ENCODE measurements at places on chromosomes 5 and 9.

GRCh38 chr5:148488757-148489156 lies 105.0 kb downstream of the FBXO38 start:
- DNase-seq, result no peak

DNA sequence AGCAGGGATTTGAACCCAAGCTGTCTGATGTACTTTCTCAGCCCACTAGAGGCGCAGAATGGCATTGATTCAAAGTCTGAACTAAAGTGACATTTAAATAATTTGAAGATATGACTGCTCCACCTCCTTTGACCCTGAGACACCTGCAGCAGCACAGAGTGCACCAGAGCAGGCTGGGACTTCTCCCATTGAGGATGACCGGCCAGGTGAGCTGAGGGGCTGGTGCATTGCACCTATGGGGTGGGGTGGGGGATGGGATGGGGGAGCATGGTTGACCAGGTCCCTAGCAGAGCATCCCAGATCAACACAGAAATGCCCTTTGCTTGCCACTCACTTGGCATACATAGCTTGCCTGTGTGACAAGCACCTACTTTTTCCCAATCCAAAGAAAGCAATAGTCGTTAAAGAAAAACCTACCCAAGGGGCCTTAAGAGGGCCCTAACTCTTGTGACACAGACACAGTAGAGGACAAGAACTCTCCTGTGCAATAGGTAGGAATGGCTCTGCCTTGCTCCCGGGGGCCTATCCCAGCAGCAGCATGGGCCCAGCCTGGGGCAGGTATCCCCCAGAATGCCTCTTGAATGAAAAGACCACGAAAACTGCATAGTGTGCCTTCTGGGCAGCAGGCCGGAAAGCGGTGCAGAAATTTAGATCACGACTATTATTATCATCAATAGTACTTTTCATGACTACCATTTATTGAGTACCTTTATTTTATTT lies 6.5 kb downstream of the SH3PXD2B start:
- no peak for DNase-seq

DNA sequence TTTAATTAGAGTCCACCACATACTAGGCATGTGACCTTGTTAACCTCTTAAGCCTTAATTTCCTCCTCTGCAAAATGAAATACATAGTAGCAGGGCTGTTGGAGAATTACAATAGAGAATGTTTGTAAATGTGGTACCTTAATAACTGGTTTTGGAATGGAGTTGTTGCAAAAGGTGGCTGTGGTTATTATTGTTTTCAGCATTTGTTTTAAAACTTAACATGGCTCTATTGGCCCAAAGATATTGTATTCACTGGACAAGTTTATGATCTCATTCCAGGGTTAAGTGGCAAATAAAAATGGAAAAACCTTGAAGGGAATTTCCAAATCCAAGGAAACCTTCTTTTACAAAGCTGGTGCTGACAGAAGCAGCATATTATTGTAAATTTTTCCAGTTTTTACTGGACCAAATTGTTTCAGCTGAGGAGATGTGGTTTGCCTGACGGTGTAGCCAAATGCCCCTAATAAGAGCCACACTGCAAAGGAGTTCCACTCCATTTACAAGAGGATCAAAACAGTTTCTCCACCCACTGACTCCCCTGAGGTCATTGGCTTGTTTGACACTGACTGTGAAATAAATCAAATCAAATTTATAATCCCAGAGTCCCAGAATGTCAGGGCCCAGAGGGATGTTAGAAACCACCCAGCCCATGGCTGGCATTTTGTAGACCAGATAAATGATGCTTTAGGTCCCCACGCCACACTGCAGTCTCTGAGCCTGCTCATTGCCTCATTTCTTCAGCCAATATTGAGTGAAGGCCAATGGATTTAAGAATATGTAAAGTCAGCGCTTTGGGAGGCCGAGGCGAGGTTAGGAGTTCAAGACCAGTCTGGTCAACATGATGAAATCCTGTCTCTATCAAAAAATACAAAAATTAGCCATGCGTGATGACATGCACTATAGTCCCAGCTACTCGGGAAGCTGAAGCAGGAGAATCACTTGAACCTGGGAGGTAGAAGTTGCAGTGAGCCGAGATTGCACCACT lies 45.2 kb downstream of the ADRA1B start:
- DNase-seq, result no peak

- no peak for DNase-seq
Measured at GRCh38 chr9:127398715-127399400, 1.9 kb downstream of the SLC2A8 start.

DNA sequence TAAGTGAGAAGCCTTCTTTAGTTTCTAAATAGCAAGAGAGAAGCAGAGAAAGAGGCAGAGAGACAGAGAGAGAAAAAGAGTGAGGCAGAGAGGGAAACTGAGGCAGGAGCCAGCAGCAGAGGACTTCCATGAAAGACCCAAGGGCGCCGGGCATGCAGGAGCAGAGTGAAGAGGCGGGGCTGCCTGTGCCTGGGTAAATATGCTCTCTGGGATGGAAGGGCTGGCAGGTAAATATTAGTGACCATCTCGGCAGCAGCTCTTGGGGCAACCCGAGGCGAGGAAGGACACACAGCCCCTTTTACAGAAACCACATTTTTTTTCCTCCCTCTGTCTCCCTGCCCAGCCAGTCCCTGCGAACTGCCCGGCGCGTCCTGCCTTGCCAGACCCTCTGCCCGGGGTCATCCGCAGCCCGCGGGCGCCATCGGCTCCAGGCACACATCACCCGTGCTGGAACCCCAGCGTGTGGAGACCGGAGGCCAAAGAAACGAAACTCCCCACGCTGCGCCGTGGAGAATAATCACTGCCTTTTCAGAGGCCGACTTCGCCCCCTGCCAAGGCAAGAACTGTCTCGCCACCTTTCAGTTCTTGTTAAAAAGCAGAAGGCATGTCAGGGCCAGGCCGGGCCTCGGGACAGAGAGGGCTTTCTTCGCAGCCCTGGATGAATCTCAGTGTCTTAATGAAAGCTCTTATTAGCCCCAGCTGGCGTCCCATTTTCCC lies 61.3 kb downstream of the BOD1 start:
- DNase-seq, result no peak

DNA sequence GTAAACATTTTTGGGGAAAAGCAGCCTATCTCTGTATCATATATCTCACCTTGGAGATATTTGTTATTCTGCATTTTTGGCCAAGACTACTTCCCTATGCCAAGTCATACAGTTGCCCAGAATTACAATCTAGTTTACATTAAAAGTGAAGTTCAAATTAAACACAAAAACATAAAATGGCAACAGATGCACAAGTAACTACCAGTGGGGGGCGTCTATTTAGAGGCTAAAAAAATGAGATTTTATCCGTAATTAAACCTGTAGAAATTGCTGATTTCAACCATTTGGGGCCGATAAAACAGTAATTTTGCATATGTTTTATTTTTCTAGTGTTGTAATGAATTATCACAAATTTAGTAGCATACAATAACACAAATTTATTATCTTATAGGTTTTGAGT lies 787.1 kb upstream of the CHD1 start:
- no peak for DNase-seq

DNA sequence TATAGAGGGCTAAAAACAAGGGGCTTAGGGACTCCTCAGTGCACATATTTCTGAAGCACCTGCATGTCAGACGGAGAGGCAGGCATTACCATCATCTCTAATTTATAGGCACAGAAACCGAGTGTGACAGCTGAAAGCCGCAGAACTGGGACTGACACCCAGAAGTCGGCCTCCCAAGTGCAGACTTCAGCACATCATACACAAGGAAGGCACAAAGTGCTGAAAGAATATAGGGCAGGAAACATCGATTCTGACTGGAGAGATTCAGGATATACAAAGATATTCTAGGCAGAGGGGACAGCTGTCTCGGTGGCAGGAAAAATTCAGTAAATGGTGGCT lies 11.2 kb downstream of the MRPS27 start:
- DNase-seq, result no peak

GRCh38 chr9:127186806-127187205 lies 64.4 kb upstream of the ANGPTL2 start:
- DNase-seq, result no peak

GRCh38 chr5:96569770-96570169 lies 92.4 kb upstream of the CAST start:
- DNase-seq, result no peak

GRCh38 chr5:168451565-168451964 lies 34.7 kb upstream of the RARS1 start:
- no peak for DNase-seq

- DNase-seq, result no peak
Measured at GRCh38 chr9:92483627-92484545, 1.6 kb upstream of the ASPN start.

DNA sequence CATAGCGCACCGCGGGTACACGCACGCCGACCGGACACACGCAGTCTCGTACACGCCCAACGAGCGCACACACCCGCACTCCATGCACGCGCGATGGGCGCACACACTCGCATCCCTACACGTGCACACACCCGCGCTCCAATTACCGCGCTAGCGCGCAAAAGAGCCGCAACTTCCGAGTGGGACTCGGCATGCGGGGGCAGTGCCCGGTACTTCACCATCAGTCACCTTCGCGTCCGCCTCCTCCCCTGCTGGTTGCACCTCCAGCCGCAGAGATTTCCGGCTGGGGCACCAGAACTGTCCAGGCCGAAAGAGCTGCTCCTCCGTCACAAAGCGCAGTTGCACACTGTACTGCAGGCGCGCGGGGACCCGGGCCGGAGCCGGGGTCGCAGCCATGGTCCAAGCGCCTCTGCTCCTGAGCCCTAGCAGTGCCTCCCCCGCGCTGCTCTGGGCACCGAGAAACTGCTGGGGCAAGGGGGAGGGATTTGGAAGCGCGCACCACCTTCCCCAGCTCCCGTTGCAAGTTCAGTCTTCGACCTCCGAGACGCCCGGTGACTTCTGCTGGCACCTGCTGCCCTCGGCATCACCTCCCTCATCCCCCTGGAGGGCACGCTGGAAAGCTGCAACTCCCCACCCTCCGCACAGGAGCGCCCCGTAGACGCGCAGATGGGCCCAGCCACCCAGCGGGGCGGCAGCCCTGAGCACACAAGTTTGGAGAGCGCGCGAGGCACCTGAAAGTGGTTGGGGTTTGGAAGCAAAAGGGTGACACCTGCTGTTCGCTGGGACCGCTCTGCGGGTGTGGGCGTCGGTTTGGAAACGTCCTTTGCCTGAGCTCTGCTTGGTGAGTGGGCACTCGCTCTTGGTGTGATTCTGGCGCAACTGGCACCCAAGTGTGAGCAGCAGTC lies 337.4 kb upstream of the PUM3 start:
- DNase-seq, result no peak

DNA sequence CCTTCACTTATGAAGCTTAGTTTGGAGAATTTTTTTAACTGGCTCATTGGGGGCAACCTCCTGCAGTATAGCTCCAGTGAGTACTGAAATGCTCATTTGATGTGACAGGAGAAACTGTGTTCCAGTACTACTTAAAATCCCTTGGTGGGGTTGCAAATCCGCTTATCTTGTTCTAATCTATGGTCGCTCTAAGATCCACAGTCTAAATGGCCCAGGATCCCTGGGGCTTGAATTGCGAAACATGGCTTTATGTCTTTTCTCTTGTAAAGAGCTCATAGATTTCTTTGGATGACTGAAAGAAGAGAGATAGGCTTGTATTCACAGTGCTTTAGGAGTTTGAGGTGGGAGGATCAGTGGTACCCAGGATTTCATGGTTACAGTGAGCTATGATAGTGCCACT lies 52.7 kb downstream of the ADAMTSL1 start:
- no peak for DNase-seq

DNA sequence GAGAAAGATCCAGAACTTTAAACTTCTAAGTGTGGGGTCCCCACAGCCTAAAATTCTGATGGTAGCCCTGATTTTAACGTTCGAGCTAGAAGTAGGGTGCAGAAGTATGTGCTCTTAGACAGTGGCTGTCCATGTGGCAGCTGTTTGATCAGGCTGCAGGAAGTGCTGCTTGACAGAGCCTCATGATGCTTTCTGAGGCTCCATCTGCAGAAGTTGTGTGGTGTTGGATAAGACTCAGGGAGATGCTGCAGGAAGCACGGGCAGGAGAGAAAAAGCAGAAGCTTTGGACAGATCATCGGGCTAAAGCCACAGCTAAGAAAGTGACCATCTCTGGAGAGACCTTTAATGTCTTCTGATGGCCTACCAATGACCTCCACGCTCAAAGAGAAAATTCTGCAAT lies 8.1 kb downstream of the MTMR12 start:
- no peak for DNase-seq

- no peak for DNase-seq
Measured at GRCh38 chr5:89452081-89452480, 569.1 kb upstream of the MEF2C start.

DNA sequence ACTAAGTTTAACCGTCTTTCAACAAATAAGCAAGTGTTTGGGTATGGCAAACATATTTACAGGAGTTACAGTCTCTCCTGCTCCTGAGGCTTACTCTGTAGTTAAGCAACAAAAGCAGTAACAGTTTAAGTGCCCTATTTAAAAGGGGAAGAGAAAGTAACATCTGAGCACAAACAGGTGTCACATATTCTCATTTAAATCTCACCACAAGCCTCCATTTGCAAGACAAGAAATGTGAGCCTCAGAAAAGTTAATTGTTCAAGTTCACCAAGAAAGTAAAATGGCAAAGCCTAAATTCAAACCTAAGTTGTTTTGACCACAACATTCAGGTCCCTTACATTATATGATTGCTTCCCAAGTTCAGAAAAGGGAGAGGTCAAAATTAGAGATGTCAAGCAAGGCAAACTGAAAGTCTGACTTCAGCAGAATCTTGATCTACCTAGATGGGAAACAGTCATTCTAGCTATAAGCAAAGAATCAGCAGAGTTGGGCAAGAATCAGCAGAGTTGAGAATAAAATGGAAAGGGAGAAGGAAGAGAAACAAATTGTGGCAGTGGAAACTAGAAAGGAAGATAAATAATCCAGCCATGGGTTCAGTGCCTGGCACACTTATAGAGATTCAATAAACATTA lies 93.4 kb downstream of the STRBP start:
- DNase-seq, result no peak

- DNase-seq, result no peak
Measured at GRCh38 chr5:179375831-179376365, 30.6 kb upstream of the ADAMTS2 start.

- DNase-seq, result no peak
Measured at GRCh38 chr5:88727705-88728313, 155.2 kb downstream of the MEF2C start.

GRCh38 chr5:128535251-128535650 lies 2.8 kb downstream of the FBN2 start:
- DNase-seq, result no peak

- DNase-seq, result no peak
Measured at GRCh38 chr9:34125681-34126206, 754 bp downstream of the DCAF12 start.

DNA sequence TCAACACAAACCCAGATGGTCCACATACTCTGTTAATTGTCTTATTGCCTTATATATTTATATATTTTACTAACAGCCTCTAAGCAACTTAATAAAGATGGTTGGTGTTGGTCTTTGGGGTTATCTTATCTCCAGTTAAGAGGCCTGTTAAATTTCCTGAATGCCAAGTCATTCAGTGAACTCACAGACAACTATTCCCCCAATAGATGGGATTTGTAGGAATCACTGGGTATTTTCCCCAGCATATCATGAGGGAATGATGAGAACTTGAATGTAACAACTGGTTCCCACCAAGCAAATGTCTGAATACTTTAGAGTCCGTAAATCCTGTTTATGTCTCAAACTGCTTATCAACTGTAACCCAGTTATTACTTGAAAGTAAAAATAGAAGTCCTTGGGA lies 42.7 kb upstream of the RETREG1 start:
- no peak for DNase-seq

GRCh38 chr9:99222416-99223270 lies 561 bp downstream of the SEC61B start:
- DNase-seq, result no peak

Measured in activated CD4-positive, CD25-positive, alpha-beta regulatory T cell (primary cell).